ENCODE measurements at places on chromosomes 11 and 22. TPM values are rescaled to one million over a fixed set of nuclear protein-coding genes. Genes with fewer than 3 reads are reported as not detected.

FOLR2 gene
- total RNA-seq = 5.7 TPM

USP2 gene
- 2.4 TPM for total RNA-seq

TECTA gene
- total RNA-seq = 2.0 TPM

OR8A1 gene
- not detected for total RNA-seq

ZNF215 gene
- 5.3 TPM for total RNA-seq

MCAT gene
- total RNA-seq = 13.9 TPM

C1QTNF4 gene
- 14.7 TPM for total RNA-seq

ELMOD1 gene
- total RNA-seq = 118 TPM

ZBTB16 gene
- total RNA-seq = 3.7 TPM

FBXO7 gene
- total RNA-seq = 47.3 TPM

IL18BP gene
- total RNA-seq = 1.6 TPM

KLHL22 gene
- 46.9 TPM for total RNA-seq

GSTT2 gene
- 0.41 TPM for total RNA-seq

C11orf86 gene
- not detected for total RNA-seq

HEPACAM gene
- total RNA-seq = 6.9 TPM

NCF4 gene
- 2.0 TPM for total RNA-seq

MYO18B gene
- not detected for total RNA-seq

NTM gene
- 119 TPM for total RNA-seq

PNPLA5 gene
- under 0.01 TPM for total RNA-seq

SSTR3 gene
- 0.41 TPM for total RNA-seq

CHADL gene
- total RNA-seq = 1.6 TPM

MMP1 gene
- total RNA-seq = not detected

ACRV1 gene
- 0.82 TPM for total RNA-seq

PATE2 gene
- total RNA-seq = 0.82 TPM

POU2AF3 gene
- 0.41 TPM for total RNA-seq

KRTAP5-11 gene
- not detected for total RNA-seq

MRGPRF gene
- 1.2 TPM for total RNA-seq

CDC42EP2 gene
- total RNA-seq = 6.1 TPM

DEUP1 gene
- total RNA-seq = 0.82 TPM

MRGPRX3 gene
- total RNA-seq = not detected

CNTN5 gene
- total RNA-seq = 17.9 TPM

PPP2R1B gene
- 22.0 TPM for total RNA-seq

MMP12 gene
- total RNA-seq = not detected

PIK3C2A gene
- 37.9 TPM for total RNA-seq

CPT1B gene
- total RNA-seq = 5.7 TPM

GLB1L2 gene
- total RNA-seq = 1.2 TPM

BARX2 gene
- total RNA-seq = not detected

OR6T1 gene
- total RNA-seq = not detected

RAG1 gene
- total RNA-seq = 0.41 TPM

OR2AT4 gene
- total RNA-seq = not detected

PARVA gene
- total RNA-seq = 3.3 TPM

TMEM132A gene
- total RNA-seq = 131 TPM

DGAT2 gene
- 4.1 TPM for total RNA-seq

ROM1 gene
- 1.2 TPM for total RNA-seq
